Calu3 (cell line): ENCODE measurements at places on chromosomes 3 and 15.

DNA sequence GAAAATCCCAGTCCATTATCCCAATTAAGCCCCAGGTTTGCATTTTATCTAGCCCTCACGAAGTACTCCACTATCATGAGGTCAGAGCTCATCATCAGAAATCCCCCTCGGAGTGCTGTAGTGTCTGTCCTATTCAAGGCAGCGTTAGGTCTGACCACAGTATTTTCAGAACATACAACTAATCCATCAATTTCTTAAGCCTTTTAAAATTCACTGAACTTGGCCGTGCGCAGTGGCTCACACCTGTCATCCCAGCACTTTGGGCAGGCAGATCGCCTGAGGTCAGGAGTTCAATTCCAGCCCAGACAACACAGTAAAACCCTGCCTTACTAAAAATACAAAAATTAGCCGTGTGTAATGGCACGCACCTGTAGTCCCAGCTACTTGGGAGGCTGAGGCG lies 11.9 kb downstream of the VGLL4 start:
- H3K27me3 ChIP-seq = no peaks in the 10 kb centered on the region
- no peaks in the 10 kb centered on the region for H3K4me1 ChIP-seq
- H3K4me3 ChIP-seq = no peak overlapping the region

GRCh38 chr3:194276768-194277103 lies 74.4 kb downstream of the CPN2 start:
- H3K27me3 ChIP-seq = peaks cover 19% of the 10 kb centered on the region
- H3K36me3 ChIP-seq = peaks cover 15% of the 10 kb centered on the region
- H3K27ac ChIP-seq = peak overlapping the region; percentile 86
- no peak for DNase-seq
- H3K4me3 ChIP-seq = no peak overlapping the region
- peaks cover 30% of the 10 kb centered on the region for H3K4me1 ChIP-seq

- H3K27me3 ChIP-seq = no peaks in the 10 kb centered on the region
- peaks cover 4% of the 10 kb centered on the region for H3K36me3 ChIP-seq
- DNase-seq = no peak
- H3K27ac ChIP-seq = no peak overlapping the region
- no peak overlapping the region for H3K4me3 ChIP-seq
Observed at GRCh38 chr3:51549311-51549710, 10.8 kb downstream of the RAD54L2 start.

DNA sequence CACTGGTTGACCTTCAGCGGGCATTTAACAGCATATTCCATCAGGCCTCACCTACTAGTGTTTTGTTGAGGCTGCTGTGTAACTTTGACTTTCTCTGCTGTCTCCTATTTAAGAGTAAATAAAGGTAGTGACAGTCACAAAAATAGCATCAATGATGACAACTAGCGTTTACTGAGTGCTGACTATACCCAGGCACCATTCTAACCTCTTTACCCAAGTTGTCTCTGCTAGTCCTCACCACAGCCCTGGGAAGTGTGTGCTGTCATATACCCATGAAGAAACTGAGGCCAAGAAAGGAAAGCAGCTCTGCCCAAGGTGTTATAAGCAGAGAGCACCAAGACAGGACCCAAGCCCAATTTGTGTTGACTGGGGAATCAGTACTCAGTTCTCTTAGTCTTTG lies 286.4 kb upstream of the CTDSPL start:
- no peak for DNase-seq
- no peaks in the 10 kb centered on the region for H3K4me1 ChIP-seq
- no peak overlapping the region for H3K4me3 ChIP-seq
- no peaks in the 10 kb centered on the region for H3K36me3 ChIP-seq

DNA sequence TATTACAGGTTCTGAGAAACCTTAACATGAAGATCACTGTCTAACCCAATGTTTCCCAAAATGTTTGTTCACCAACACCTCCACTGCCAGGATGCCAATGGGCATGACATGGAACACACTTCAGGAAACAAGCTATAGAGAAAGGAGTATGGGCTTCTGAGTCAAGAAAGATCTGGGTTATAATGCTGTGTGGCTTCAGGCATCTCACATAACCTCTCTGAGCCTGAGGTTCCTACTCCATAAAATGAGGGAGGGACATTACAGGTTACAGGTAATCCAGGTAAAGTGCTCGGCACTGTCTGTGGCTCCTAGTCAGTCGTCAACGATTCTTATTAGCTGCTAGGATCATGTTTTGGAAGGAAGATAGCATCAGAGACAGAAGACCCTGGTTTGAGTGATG lies 126.4 kb upstream of the SMAD3 start:
- no peaks in the 10 kb centered on the region for H3K27me3 ChIP-seq
- H3K36me3 ChIP-seq = no peaks in the 10 kb centered on the region
- peaks cover 9% of the 10 kb centered on the region for H3K4me1 ChIP-seq
- no peak for DNase-seq

- no peak for DNase-seq
- H3K27ac ChIP-seq = no peak overlapping the region
- H3K36me3 ChIP-seq = peaks cover 7% of the 10 kb centered on the region
Observed at GRCh38 chr3:122355612-122356011, 27.4 kb downstream of the MIX23 start.

GRCh38 chr15:49288391-49288790 lies 118.3 kb downstream of the GALK2 start:
- DNase-seq = no peak
- H3K27me3 ChIP-seq = no peaks in the 10 kb centered on the region

DNA sequence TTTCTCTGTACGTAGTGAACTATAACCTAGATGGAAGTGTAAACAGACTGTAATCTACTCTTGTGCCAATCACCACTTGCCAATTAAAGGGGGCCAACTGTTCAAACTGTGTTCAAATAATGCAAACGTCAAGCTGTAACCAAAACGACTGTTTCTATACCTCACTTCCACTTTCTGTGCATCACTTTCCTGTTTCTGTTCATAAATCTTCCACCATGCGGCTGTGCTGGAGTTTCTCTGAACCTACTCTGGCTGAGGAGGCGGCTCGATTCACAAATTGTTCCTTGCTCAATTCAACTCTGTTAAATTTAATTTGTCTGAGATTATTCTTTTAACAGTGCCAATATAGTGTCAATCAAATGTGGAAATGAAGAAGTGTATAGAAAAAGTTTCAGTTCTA lies 206.7 kb upstream of the TBC1D5 start:
- no peak overlapping the region for H3K4me3 ChIP-seq
- no peaks in the 10 kb centered on the region for H3K27me3 ChIP-seq
- no peaks in the 10 kb centered on the region for H3K36me3 ChIP-seq

DNA sequence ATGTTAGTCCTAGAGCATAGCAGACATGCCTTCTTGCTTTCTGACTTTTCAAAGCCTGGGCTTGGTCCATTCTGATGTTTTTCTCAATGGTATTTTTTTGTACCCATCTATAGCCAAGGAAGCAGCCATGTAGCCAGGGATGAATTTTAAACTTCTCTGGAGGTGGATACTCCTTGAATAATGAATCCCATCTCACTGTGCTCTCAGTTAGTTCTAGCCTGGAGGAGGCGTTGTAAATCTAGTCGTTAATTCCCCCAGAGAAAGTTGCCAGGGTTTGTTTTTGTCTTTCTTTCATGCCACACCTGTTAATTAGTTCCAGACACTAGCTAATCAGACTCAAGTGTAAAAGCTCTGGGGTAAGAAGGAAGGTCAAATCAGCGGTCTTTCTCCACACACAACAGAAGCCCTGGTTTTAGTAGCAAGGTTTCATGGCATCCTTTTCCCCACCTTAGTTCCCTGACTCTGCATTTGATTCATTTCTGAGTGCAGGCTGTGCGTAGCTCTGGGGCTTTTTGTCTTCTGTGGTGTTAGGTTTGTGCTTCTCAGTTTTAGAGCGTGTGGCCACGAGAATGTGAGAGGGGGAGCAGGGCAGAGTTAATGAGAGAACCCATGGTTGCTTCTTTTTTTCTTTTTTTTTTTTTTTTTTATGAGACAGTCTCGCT lies 19.7 kb downstream of the PTPRG start:
- no peak overlapping the region for H3K4me3 ChIP-seq
- no peaks in the 10 kb centered on the region for H3K4me1 ChIP-seq
- no peaks in the 10 kb centered on the region for H3K36me3 ChIP-seq
- no peak for DNase-seq
- no peaks in the 10 kb centered on the region for H3K27me3 ChIP-seq

DNA sequence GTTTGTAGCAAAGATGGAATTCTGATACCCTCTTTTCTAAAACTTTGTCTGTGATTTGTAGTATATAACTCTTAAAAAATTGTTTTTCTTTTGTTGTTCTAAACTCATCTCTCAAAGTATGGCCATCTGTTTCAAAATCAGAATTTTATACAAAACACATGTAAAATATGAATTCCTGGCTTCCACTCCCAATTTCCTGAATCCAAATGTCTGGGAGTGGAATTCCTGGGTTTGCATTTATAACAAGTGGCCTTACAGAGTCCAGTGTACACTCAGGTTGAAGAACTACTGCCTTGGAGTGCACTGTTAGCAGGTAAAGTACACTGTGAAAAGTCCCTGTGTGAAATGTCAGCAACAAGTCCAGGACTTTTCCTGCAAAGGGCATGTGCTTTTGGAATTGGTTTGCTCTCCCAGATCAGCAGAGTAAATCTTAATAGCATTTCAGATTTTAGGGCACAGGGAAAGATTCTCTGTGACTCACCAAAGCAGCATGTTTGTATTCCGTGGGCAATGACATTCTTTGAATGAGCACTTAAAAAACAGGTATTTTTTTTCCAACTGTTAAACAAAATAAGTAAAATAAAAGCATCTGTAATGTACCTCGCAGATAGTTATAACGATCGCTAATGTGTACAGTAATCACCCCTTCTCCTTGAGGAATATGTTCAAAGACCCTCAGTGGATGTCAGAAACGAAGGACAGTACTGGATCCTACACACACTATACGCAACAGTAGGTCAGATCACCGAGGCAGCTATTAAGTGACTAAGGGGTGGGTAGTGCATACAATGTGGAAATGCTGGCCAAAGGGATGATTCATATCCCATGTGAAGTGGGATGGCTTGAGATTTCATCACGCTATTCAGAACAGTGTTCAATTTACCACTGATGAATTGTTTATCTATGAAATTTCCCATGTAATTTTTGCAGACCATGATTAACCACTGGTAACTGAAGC lies 2.0 kb upstream of the CLDN16 start:
- H3K36me3 ChIP-seq = peaks cover 13% of the 10 kb centered on the region
- H3K4me1 ChIP-seq = peaks cover 54% of the 10 kb centered on the region
- peak overlapping the region; percentile 98 for H3K27ac ChIP-seq
- H3K27me3 ChIP-seq = no peaks in the 10 kb centered on the region
- H3K4me3 ChIP-seq = peak overlapping the region; percentile 61

DNA sequence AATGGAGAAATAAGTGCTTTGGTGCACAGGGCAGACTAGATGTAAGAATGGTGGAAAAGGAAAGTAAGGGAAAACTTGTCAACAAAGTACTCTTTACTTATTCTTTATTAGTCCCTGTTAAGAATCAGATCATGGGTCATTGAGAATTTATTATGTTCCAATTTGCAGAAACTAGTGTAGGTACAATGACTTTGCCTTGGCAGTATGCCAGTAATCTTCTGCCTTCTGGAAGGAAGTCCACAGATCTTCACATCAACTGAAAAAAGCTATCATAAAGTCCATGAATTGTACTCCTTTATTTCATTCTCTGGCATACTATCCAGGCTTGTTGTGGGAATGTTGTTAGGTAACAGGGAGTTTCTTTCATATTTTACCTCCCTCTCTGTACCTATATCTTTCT lies 88.2 kb upstream of the FLNB start:
- no peak overlapping the region for H3K27ac ChIP-seq
- peaks cover 45% of the 10 kb centered on the region for H3K36me3 ChIP-seq
- no peak overlapping the region for H3K4me3 ChIP-seq
- no peak for DNase-seq
- no peaks in the 10 kb centered on the region for H3K4me1 ChIP-seq

DNA sequence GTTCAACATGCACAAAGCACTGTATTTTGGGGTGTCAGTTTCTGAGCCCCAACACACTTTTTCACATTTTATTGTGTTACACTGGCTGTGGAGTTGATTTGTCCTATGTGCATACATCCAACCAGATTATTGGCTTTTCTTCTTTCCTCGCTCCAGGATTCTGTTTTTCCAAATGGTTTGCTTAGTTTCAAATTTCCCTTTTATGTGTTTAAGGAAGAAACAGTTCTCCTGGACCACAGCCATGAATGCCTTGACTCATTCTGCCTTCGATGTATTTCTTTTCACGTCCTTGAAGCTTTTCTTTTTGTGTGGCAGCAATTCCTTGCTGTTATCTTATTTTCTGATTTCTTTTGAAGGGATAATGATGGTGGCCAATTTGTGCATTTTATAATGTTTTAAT lies 53.8 kb downstream of the CACNA2D3 start:
- no peak overlapping the region for H3K4me3 ChIP-seq
- H3K4me1 ChIP-seq = no peaks in the 10 kb centered on the region
- no peak overlapping the region for H3K27ac ChIP-seq
- H3K27me3 ChIP-seq = peaks cover 36% of the 10 kb centered on the region
- H3K36me3 ChIP-seq = no peaks in the 10 kb centered on the region

- DNase-seq = peak; percentile 53
- H3K27me3 ChIP-seq = peaks cover 13% of the 10 kb centered on the region
- peak within 1 kb of the TSS; percentile 94 for H3K27ac ChIP-seq
- peaks cover 50% of the 10 kb centered on the region for H3K36me3 ChIP-seq
Observed at GRCh38 chr3:127822041-127822681, at the start of gene MGLL. TSS of gene MGLL (minus strand) at chr3:127822515. CDS start at chr3:127822318, 197 bp downstream.

DNA sequence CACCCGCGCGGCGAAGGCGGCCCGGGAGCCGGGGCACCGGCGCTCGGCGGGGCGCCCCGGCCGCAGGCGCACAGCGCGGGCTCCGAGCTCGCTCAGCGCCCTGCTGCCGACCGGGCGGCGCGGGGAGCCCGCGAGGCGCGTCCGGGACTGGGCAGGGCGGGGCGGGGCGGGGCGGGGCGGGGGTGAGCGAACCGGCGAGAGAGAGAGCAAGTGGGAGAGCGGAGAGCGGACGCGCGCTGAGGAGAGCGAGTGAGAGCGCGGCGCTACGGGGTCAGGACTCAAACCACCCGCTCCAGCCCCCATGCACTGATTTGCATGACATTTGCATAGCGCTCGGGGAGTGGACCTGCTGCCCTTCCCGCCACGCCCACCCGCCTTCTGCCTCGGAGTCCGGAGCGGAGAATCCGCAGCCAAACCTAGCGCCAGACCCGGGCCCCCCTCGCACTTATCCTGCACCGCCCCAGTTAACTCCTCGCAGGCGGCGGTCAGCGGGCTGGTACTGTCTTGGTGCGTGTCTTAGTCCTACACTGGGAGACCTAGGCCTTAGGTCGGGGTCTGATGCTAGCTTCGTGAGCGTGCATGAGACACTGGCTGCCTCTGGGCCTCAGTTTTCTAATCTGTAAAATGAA lies at the start of gene MYLK:
Gene MYLK (minus strand): TSS at position 130 of the 629 bp plus-strand sequence. CDS start 90,491 bp downstream, outside the sequence.
- peaks cover 14% of the 10 kb centered on the region for H3K36me3 ChIP-seq
- peak within 1 kb of the TSS; percentile 22 for H3K27ac ChIP-seq
- no peaks in the 10 kb centered on the region for H3K27me3 ChIP-seq
- peak; percentile 80 for DNase-seq
- H3K4me3 ChIP-seq = peak within 1 kb of the TSS; percentile 69

GRCh38 chr15:77507911-77508310 lies 87.2 kb downstream of the HMG20A start:
- peak; percentile 81 for DNase-seq
- peaks cover 56% of the 10 kb centered on the region for H3K4me1 ChIP-seq
- no peaks in the 10 kb centered on the region for H3K27me3 ChIP-seq
- peak overlapping the region; percentile 99 for H3K27ac ChIP-seq
- H3K36me3 ChIP-seq = peaks cover 30% of the 10 kb centered on the region
- peak overlapping the region; percentile 61 for H3K4me3 ChIP-seq
